ENCODE measurements at places on chromosomes 2 and 18.

GRCh38 chr2:150663143-150663542, 175.7 kb upstream of the RND3 start:
- DNase-seq: peak; percentile 77

DNA sequence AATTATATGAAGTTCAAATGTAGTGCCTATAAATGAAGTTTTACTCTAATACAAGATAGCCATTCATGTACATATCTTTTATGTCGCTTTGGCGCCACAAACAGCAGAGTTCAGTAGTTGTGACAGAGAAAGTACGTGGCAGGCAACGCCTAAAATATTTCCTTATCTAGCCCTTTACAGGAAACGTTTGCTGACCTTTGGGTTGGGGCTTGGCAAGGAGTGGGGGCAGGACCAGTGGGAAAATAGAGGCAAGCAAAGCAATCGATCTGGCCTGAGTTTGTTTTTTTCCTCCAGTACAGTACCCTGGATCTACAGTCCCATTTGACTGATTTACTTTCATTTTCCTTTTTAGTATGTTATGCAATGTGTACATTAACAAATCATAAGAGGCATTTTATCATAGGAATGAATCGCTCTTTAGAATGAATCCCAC, 13.1 kb downstream of the CCDC68 start:
- DNase-seq: peak; percentile 24

DNA sequence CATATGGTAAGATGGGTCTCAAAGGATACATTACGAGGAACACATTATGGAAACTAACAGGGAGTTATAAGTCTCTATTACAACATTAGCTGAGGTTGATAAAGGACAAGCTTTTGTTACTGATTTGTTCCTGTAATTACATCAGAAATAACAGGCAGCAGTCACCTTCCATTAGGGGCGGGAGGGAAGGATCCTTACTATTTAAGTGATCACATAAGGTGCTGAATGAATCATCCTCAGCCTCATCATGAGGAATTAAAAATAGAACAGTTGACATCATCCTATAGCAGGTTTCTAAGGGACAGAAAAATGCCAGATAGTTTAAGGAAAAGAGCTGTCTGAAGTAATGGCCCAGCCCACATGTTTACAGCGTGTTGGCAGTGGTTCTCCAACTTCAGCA, 86.9 kb upstream of the MGAT5 start:
- no peak for DNase-seq

- no peak for DNase-seq
Observed at GRCh38 chr2:45012733-45013132, 3.5 kb upstream of the SIX2 start.

DNA sequence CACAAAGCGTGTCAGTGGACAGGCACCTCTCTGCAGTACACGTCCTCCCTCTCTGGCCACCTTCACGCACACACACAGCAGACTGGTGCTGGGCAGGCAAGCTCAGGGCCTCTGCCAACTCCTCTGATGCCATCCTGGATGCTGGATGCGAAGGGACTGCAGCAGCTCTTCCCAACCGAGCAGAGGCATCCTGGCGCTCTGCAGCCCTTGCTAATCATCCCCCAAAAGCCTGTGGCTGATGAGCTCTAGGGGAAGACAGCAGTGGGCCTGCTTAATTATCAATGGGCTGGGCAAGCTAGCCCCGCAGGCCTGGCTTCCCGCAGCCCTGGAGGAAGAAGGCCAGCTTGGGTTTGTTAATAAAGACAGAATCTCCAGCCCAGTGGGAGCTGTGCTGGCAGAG, 71.3 kb upstream of the TEX51 start:
- no peak for DNase-seq

- DNase-seq: no peak
Observed at GRCh38 chr18:8696749-8697211, 8.6 kb upstream of the MTCL1 start.

GRCh38 chr2:24893934-24894333, 26.1 kb downstream of the ADCY3 start:
- no peak for DNase-seq

- no peak for DNase-seq
Observed at GRCh38 chr18:79583984-79584401, 95.6 kb upstream of the CTDP1 start.

- DNase-seq: no peak
Observed at GRCh38 chr2:18408638-18409037, 151.8 kb downstream of the RDH14 start.
